ENCODE measurements at places on chromosomes 5 and 9.

GRCh38 chr9:21592063-21592338, 109.9 kb upstream of the IFNE start:
- no peak for DNase-seq

DNA sequence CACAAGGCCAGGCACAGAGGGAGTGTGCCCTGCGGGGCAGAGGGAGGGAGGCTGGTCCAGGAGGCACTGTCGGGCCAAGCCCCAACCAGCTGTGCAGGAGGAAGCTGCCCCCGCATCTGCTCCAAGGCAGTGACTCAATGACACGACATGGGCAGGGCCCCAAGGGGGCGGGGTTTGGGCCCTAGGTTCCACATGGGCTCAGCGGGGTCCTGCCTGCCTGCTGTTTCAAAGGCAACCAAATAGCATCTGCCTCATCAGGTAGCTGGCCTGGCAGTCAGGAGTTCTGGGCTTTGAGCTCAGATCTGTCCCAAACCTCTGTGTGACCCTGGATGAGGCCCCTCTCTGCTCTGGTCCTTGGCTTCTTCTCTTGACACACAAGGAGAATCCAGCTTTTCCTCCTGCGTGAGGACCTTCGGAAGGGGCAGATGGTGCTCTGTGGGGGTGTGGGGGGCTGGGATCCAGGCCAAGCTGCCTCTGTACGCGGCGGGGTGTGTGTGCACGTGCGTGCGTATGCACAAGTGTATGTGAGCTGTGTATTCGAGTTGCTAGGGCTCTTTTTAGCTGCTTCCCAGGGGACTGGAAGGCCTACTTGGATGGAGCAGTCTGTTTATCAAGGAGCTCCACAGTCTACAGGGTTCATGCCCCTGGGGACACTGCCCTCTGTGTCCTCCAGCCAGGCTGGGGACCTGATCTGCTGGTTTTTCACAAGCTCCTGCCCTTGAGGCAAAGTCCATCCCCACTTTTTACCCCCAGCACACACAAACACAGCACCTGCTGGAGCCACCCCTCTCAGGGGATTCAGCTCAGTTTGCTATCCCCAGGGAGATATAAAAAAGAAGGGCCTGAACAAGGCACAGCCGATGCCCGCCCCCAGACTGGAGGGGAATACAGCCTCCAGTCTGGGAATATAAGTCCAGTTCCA, 138.9 kb downstream of the RGS3 start:
- no peak for DNase-seq

DNA sequence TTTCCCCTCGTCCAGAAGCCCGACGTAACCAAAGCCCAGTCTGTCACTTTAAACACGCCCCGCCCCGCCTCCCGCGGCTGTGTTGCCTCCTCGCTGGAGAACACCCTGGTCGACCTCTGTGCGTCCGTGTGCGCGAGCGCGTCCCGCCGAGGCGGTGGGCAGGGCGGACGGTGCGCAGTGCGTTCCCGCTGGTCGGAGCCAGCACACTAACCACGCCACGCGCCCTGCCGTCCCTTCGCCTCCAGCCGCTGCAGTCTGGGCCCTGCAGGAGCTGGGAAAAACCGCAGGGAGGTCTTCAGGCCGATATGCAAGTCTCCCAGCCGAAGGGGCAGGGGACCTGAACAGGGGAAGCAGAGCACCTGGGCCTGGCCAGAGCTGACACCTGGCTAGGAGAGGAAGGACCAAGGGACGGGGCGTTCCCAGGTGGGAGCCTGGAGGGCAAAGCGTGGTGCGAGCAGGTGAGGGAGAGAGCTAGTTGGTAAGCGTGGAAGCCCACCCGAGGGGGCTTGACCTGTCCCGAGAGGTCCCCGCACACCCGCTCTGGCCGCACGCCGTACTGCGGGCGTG, 1.3 kb upstream of the PHPT1 start:
- DNase-seq: peak; percentile 25

DNA sequence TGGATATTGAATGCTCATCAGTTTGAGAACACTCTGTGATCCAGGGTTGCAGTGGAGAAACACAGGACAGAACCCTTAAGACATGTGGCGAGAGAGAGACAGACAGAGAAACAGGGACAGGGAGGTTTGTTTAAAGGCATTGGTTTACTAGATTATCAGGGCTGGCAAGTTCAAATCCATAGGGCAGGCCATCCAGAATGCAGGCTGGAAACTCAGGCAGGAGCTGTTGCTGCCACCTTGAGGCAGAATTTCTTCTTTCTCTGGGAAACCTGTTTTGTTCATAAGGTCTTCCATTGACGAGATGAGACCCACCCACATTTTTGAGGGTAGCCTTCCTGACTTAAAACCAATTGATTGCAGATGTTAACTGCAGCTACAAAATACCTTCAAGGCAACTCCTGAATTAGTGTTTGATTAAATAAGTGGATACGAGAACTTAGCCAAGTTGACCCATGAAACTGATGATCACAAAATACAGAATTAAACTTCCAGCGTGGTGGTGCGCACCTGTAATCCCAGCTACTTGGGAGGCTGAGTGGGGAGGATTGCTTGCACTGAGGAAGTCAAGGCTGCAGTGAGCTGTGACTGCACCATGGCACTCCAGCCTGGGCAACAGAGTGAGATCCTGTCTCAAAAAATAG, 55.9 kb downstream of the NSUN2 start:
- no peak for DNase-seq

- DNase-seq: no peak
These were observed at the start of gene PALM2AKAP2 for GRCh38 chr9:109779711-109780452. Gene PALM2AKAP2, plus strand, starts transcription at chr9:109780198. Its CDS starts 291 bp downstream, at chr9:109780489.

DNA sequence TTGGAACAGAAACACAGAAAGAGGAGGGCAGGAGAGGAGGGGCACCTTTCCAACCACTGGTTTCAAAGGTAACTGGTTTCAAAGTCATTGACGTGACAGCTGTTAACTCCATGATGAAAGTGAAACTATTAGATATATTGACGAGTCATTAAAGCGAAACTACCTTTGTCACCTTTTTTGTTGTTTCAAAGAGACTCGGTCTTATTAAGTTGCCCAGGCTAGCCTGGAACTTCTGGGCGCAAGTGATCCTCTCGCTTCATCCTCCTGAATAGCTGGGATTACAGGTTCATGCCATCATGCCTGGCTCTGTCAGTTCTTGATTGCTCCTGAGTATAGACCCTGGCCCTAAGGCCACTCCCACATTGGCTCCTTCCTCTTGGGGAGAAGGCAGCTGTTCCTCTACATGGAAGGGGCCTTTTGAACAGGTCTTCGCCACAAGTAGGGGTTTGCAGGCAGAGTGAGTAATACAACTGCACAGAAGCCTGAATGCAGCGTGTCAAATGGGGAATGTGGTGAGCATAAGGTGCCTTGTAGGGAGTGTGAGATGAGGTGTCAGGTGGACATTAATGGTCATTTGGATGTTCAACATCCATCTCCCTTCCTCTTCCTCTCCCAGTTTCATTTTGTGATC, 3.4 kb upstream of the F12 start:
- DNase-seq: no peak

DNA sequence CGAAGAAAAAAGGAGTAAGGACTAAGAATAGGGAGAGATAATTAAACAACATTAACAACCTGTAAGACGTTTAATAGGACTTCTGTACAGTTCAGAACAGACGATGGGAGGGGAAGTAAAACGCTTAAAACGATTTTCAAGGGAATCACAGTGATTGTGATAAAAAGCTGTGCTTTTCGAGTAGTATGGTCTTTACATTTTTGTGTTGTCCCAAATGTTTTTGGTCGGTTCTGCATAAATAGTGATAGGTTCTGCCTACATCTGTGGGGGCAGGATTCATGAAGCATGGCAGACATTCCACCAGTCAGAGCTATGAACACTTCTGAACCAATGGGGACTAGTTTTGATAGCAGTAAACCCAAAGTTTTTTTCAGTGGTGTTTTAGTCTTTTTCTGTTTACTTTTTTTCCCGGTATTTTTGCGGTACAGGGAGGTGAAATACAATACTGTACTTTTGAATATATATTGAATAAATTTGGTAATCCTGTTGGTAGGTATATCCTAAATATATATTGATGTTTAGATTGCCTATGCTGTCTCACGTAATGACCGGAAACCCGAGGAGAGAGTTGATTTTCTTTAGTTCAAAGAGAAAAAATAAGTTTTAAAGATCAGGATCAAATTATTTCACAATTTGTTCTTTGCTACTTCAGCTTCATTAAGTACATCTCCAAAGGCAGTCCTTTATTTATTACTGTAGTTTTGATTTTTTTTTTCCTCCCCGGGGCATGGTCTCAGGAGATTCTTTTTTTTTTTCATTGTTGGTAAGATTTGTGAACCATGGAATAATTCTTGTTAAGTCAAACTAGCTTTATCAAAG, 1.3 kb downstream of the ERBIN start:
- DNase-seq: no peak

GRCh38 chr5:109453251-109453650, 43.5 kb upstream of the PJA2 start:
- no peak for DNase-seq

GRCh38 chr5:146902471-146902870, 23.9 kb upstream of the PPP2R2B start:
- no peak for DNase-seq

DNA sequence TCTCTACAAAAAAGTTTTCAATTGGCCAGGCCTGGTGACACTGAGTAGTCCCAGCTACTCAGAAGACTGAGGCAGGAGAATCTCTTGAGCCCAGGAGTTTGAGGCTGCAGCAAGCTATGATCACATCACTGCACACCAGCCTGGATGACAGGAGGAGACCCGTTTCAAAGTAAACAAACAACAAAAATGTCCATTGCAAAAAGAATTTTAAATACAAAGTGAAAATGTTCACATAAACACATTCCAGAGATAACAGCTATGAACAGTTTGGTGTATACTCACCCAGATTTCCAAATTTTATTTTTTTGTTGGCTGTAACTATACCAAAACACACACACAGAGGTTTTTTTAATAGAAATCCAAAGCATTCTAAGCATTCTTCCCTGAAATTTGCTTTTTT, 39.8 kb downstream of the ADRA1B start:
- no peak for DNase-seq

Data from urinary bladder (tissue), 4 donors.